ENCODE measurements at places on chromosomes 5 and 9.

GRCh38 chr9:136021171-136021871 lies 60.1 kb upstream of the UBAC1 start:
- H3K4me3 ChIP-seq: no peak overlapping the region
- H3K27me3 ChIP-seq: no peaks in the 10 kb centered on the region
- no peak overlapping the region for H3K27ac ChIP-seq
- DNase-seq: no peak

DNA sequence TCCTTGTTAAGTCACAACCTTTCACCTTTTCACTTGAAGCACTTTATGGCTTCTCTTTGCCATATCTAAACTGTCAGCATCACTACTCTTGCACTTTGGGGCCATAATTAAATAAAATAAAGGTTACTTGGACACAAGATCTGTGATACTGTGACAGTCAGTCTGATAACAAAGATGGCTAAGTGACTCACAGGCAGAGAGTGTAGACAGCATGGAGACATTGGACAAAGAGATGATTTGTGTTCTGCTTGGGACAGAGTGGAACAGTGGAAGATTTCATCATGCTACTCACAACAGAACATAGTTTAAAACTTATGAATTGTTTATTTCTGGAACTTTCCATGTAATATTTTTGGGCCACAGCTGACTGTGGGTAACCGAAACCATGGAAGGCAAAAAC lies 81.7 kb upstream of the SMC5 start:
- H3K4me3 ChIP-seq: no peak overlapping the region
- H3K27me3 ChIP-seq: no peaks in the 10 kb centered on the region
- no peak overlapping the region for H3K27ac ChIP-seq

DNA sequence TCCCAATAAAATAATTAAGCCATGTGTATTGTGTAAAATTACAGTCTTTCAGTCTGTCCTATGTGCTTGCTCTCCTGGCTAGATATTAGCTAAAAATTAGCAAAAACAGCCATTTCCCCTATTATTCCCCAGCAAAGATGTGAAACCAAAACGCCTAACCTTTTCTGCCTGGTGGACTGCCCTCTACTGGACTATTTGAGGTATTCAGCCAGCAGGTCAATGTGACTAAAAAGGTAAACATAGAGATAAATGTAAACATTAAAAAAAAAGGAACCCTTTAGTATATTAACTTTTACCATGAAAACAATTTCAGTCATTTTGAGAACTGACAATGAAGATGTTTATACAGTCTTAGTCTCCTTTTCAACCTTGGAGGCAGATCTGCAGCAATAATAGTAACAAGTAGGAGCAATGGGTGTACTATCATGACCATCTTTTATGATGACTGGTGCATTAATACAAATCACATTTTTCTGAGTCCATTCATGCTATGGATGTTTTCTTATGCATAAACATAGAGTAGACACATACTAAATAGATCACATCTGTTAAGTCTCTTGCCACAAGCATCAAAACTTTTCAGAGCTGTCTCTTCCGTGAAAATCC lies 10.1 kb downstream of the ATG12 start:
- peak; percentile 12 for DNase-seq
- no peaks in the 10 kb centered on the region for H3K4me1 ChIP-seq
- H3K4me3 ChIP-seq: no peak overlapping the region
- peaks cover 46% of the 10 kb centered on the region for H3K36me3 ChIP-seq
- H3K27ac ChIP-seq: no peak overlapping the region

- no peak overlapping the region for H3K27ac ChIP-seq
- H3K4me3 ChIP-seq: no peak overlapping the region
- no peak for DNase-seq
- no peaks in the 10 kb centered on the region for H3K4me1 ChIP-seq
- H3K27me3 ChIP-seq: no peaks in the 10 kb centered on the region
Measured at GRCh38 chr9:1989500-1989899, 25.6 kb upstream of the SMARCA2 start.

DNA sequence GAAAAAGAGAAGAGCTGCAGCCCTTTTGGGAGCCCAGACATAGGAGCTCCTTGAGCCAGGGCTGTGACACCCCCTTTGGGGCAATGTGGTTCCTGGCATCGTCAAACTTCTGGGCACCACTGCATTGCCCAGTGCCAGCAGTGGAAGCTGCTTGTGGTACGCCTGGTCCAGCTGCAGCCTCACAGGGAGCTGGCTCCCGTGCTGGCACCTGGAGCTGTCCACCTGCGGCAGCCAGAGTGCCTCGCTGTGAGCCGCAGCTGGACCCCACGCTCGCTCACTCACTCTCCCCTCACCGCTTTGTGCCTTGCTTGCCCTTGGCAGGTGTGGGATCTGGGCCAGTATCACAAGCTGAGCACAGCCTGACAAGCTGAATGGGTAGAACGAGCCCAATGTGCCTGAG lies 1150.8 kb upstream of the CDH6 start:
- no peak for DNase-seq
- no peak overlapping the region for H3K27ac ChIP-seq
- no peak overlapping the region for H3K4me3 ChIP-seq
- no peaks in the 10 kb centered on the region for H3K4me1 ChIP-seq
- H3K27me3 ChIP-seq: no peaks in the 10 kb centered on the region

GRCh38 chr9:32738501-32739172 lies 44.7 kb upstream of the TMEM215 start:
- no peaks in the 10 kb centered on the region for H3K36me3 ChIP-seq
- no peak overlapping the region for H3K27ac ChIP-seq
- no peak overlapping the region for H3K4me3 ChIP-seq
- H3K27me3 ChIP-seq: no peaks in the 10 kb centered on the region

GRCh38 chr9:129350143-129350935 lies 172.3 kb upstream of the IER5L start:
- H3K27me3 ChIP-seq: no peaks in the 10 kb centered on the region
- no peak overlapping the region for H3K4me3 ChIP-seq
- H3K36me3 ChIP-seq: no peaks in the 10 kb centered on the region
- DNase-seq: no peak
- peaks cover 10% of the 10 kb centered on the region for H3K4me1 ChIP-seq

GRCh38 chr5:159971931-159972461 lies 36.9 kb upstream of the TTC1 start:
- H3K36me3 ChIP-seq: no peaks in the 10 kb centered on the region
- DNase-seq: no peak
- H3K4me1 ChIP-seq: peaks cover 34% of the 10 kb centered on the region
- H3K27me3 ChIP-seq: no peaks in the 10 kb centered on the region
- H3K4me3 ChIP-seq: peak overlapping the region; percentile 37

Measured in astrocyte (in vitro differentiated cells and primary cell).